PC-3 (cell line): ENCODE measurements at places on chromosomes 7 and 10. TPM values are rescaled to one million over a fixed set of nuclear protein-coding genes. Genes with fewer than 3 reads are reported as not detected.

The CYP26C1 gene
- 0.17 TPM in 1 of 2 replicates, not detected in the other for total RNA-seq

GRCh38 chr7:42574685-42575084 lies 337.2 kb downstream of the C7orf25 start:
- H3K4me1 ChIP-seq, result peaks cover 9% of the 10 kb centered on the region
- no peak overlapping the region for H3K27ac ChIP-seq
- no peaks in the 10 kb centered on the region for H3K36me3 ChIP-seq
- no peaks in the 10 kb centered on the region for H3K27me3 ChIP-seq
- H3K4me3 ChIP-seq, result no peak overlapping the region

GRCh38 chr7:94605031-94605430 lies 50.9 kb downstream of the SGCE start:
- no peaks in the 10 kb centered on the region for H3K27me3 ChIP-seq
- no peaks in the 10 kb centered on the region for H3K4me1 ChIP-seq
- no peak overlapping the region for H3K27ac ChIP-seq

The ICA1 gene
- 1.1 and 3.2 TPM in 2 replicates for total RNA-seq

DNA sequence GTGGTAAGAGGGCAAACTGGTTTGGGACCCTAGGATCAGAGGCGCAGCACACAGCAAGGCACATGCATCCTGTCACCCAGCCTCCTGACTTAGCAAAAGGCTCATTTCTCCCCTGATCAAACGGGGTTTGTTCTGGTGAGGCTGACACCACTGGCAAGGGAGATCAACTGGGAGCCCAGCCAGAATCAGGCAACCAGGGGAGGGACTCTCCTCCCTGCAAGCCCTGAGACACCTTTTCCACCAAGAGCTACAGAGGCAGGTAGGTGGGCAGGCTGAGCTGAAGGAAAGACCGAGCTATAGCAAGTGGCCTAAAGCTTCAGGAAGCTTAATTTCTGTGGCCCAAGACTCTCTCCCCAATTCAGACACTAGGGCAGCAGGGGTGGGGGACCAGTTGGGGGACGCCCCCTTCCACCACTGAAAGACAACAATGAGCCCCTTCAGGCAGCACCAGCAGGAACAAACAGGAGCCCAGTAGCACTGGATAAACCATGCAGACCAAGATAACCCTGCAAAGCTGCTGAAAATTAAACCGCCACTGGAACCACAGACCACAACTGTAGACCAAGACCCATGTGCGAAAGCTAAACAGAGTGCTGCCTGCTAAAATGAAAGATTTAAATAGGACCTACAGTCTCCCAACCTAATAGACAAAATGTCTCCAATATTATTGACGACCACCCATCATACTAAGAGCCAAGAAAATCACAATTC lies 27.1 kb upstream of the SAR1A start:
- peaks cover 8% of the 10 kb centered on the region for H3K4me1 ChIP-seq
- H3K27ac ChIP-seq, result no peak overlapping the region
- DNase-seq, result no peak
- no peaks in the 10 kb centered on the region for H3K27me3 ChIP-seq
- peaks cover 38% of the 10 kb centered on the region for H3K36me3 ChIP-seq
- H3K4me3 ChIP-seq, result no peak overlapping the region

DNA sequence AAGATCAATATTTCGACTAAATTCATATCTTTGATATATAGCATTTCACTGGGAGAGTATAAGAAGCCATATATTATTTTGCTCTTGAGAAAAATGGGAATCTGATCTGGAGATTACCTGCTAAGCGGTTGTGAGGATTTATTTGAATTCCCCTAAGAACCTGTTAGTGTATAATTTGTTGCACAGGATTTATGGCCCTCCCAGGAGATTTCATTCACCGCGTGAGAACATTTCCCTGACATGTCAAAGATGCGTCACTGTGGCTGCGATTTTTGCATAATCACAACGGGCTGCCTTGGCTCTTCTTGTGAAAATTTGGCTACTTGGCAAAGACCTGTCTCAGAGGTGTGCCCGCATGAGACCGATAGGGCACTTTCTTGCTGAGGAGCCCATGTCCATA lies 184.7 kb upstream of the PFKP start:
- no peaks in the 10 kb centered on the region for H3K36me3 ChIP-seq
- no peaks in the 10 kb centered on the region for H3K4me1 ChIP-seq
- H3K27me3 ChIP-seq, result peaks cover 24% of the 10 kb centered on the region; the same call in 1 of the 2 replicates
- no peak overlapping the region for H3K27ac ChIP-seq
- H3K4me3 ChIP-seq, result no peak overlapping the region

- peak; percentile 69 for DNase-seq
- H3K4me3 ChIP-seq, result no peak overlapping the region
- H3K27ac ChIP-seq, result no peak overlapping the region
Observed at GRCh38 chr10:66637273-66638036, 288.4 kb upstream of the LRRTM3 start.

- H3K27ac ChIP-seq, result peak within 1 kb of the TSS; percentile 43
- H3K27me3 ChIP-seq, result no peaks in the 10 kb centered on the region
- peak; percentile 83 for DNase-seq
- no peaks in the 10 kb centered on the region for H3K36me3 ChIP-seq
- peak within 1 kb of the TSS; percentile 85 for H3K4me3 ChIP-seq
Observed at GRCh38 chr10:59709395-59710125, at the start of gene SLC16A9. TSS of gene SLC16A9 (minus strand) at chr10:59709850. CDS start at chr10:59684291, 25,559 bp downstream.

The LBX1 gene
- total RNA-seq, result not detected in 2 replicates

The FOXI2 gene
- total RNA-seq, result not detected in 2 replicates

DNA sequence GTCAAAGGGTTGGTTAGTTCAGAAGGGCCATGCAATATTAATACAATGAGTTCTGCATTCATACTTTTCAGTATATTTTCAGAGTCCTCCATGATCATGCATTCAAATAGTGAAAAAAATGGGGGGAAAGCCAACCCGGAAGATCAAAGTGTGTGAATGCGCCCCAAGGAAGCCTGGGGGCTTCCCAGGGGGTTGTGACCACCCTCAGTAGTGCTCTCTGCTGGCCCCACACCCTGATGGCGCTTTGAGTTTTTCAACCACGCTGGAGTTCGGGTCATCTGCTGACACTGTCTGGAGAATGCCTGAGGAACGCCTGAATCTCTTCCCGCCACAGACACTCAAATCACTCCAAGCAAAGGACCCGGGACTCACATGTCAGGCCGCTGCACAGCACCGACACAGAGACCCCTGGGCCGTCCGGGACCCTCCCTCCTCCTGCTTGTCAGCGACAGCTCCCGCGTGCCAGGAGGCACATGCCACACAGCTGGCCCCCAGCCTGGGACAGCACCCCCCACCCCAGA lies 1.0 kb downstream of the TNS3 start:
- peak overlapping the region; percentile 89 for H3K4me3 ChIP-seq
- no peaks in the 10 kb centered on the region for H3K27me3 ChIP-seq
- H3K27ac ChIP-seq, result peak overlapping the region; percentile 95
- peak; percentile 44 for DNase-seq
- peaks cover 61% of the 10 kb centered on the region for H3K4me1 ChIP-seq

The MRM2 gene
- 42.6 and 42.9 TPM in 2 replicates for total RNA-seq

DNA sequence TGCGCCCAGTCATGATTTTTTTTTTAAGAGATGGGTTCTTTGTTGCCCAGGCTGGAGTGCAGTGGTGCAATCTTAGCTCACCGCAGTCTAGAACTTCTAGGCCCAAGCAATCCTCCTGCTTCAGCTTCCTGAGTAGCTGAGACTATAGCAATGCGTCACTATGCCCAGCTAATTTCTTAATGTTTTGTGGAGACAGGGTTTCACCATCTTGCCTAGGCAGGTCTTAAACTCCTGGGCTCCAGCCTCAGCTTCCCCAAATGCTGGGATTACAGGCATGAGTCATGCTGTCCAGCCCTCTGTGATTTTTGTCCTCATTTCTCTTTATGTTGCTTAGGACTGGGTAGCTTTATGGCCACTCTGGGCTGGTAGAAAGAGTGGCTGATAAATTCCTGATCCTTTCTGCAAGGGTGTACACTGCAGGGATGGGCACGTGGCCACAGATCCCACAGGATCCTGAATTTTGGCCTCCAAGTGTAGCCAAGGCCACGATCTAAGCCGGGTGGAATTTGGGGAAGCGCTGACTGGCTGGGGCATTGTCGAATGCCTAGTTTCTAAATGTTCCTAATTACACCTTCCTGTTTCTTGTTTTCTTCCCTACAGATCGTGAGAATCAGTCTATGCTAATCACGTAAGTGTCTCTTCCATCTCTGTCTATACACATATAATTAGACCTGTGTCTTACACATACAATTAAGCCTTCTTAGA lies 24.1 kb upstream of the MYH16 start:
- no peak for DNase-seq
- no peaks in the 10 kb centered on the region for H3K27me3 ChIP-seq
- H3K4me1 ChIP-seq, result peaks cover 16% of the 10 kb centered on the region
- H3K36me3 ChIP-seq, result no peaks in the 10 kb centered on the region
- no peak overlapping the region for H3K27ac ChIP-seq

- H3K27me3 ChIP-seq, result no peaks in the 10 kb centered on the region
- H3K4me1 ChIP-seq, result peaks cover 12% of the 10 kb centered on the region
- peak overlapping the region; percentile 46 for H3K27ac ChIP-seq
- no peaks in the 10 kb centered on the region for H3K36me3 ChIP-seq
- peak; percentile 52 for DNase-seq
- H3K4me3 ChIP-seq, result peak overlapping the region; percentile 100
Observed at GRCh38 chr7:4774658-4775249, 669 bp upstream of the AP5Z1 start.

DNA sequence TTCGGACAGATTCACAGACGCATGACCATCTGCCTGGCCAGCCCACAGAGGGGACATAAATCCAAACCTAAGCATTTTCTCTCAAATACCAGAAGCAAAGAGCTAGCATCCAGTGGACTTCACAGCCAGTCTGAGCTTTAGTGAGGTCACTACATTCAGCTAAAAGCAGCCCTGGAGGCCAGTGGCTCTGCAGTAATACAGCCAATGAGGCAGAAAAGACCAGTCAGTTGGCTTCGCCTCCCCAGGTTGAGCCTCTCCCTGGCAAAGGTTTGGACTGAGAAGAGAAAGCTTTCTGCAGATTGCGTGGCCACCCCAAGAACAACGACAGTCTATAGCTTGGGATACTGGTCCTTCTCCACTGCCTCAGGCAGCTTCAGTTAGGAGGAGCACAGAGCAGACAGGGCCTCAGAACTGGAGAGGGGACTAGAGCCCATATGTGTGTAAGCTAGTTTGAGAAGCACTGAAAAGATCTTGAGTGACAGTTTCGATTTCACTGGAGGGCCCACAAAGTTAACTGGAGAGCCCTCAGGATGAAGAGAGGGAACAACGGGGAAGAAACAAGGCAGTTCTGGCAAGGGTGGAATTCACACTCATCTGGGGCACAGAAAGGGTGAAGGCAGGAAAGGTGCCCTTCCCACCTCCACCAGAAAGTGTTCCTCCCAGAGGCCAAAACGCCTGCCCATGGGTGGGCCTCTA lies 3.8 kb downstream of the WDR91 start:
- peaks cover 8% of the 10 kb centered on the region; the same call in 1 of the 2 replicates for H3K4me1 ChIP-seq
- H3K4me3 ChIP-seq, result no peak overlapping the region
- no peaks in the 10 kb centered on the region for H3K27me3 ChIP-seq
- no peaks in the 10 kb centered on the region for H3K36me3 ChIP-seq
- H3K27ac ChIP-seq, result no peak overlapping the region

GRCh38 chr10:104130041-104130440 lies 8.1 kb downstream of the SFR1 start:
- no peak overlapping the region for H3K27ac ChIP-seq
- no peaks in the 10 kb centered on the region for H3K27me3 ChIP-seq
- no peaks in the 10 kb centered on the region for H3K36me3 ChIP-seq

- no peak overlapping the region for H3K4me3 ChIP-seq
- H3K27ac ChIP-seq, result no peak overlapping the region
- no peaks in the 10 kb centered on the region for H3K27me3 ChIP-seq
- no peaks in the 10 kb centered on the region for H3K4me1 ChIP-seq
- H3K36me3 ChIP-seq, result peaks cover 13% of the 10 kb centered on the region; the same call in 1 of the 2 replicates
Observed at GRCh38 chr10:97759158-97759887, 12.5 kb downstream of the SFRP5 start.

DNA sequence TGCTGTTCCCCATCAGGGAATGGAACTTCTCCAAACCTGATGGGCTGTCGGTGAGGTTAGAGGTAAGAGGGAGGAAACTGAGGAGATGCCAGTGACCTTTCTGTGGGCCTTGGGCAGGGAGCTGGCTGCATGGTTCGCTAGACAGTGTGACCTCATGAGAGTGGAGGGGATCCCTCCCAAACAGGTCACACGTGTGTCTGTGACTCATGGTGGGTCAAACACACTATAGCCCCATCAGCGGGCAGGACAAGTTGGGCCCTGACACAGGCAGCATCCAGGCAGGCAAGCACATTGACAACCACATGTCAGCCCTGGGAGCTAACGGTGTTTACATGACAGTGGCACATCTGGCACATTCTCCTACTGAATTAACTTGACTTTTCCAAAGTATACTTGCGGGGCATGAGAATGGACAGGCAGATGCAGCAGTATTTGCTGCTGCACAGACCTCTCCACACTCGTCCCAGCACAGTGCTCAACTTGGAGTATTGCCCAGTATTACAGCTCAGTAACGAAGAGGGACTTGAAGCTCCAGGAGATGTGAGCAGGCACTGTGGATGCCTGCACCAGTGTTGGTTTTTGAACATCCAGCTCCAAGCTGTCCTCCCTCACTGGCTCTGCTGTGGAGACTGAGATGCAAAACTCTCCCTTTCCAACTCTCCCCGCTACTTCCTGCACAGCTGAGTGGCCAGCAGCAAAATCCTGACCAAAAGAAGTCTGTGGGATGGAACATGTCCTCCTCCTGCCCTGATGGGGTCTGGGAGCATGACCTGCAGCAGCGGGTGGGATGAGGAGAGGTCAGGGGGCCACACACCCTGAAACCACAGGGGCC lies 199.6 kb downstream of the WDR37 start:
- H3K27me3 ChIP-seq, result no peaks in the 10 kb centered on the region
- DNase-seq, result no peak
- H3K4me3 ChIP-seq, result no peak overlapping the region
- no peak overlapping the region for H3K27ac ChIP-seq

The NXPH1 gene
- total RNA-seq, result not detected in 2 replicates

The BLNK gene
- not detected in 2 replicates for total RNA-seq

The STOX1 gene
- 1.4 and 3.2 TPM in 2 replicates for total RNA-seq

The TFPI2 gene
- total RNA-seq, result 53.1 and 62.6 TPM in 2 replicates

- H3K4me1 ChIP-seq, result peaks cover 12% of the 10 kb centered on the region
- H3K27me3 ChIP-seq, result no peaks in the 10 kb centered on the region
- peak overlapping the region; percentile 77 for H3K4me3 ChIP-seq
- DNase-seq, result peak; percentile 35
- H3K36me3 ChIP-seq, result no peaks in the 10 kb centered on the region
Observed at GRCh38 chr10:13346283-13347042, 1.6 kb downstream of the SEPHS1 start.

The AGAP4 gene
- 6.3 and 11.4 TPM in 2 replicates for total RNA-seq

The PGAM2 gene
- total RNA-seq, result 0.35 and 0.95 TPM in 2 replicates

The FBXL13 gene
- total RNA-seq, result 1.1 TPM in 1 of 2 replicates, not detected in the other

DNA sequence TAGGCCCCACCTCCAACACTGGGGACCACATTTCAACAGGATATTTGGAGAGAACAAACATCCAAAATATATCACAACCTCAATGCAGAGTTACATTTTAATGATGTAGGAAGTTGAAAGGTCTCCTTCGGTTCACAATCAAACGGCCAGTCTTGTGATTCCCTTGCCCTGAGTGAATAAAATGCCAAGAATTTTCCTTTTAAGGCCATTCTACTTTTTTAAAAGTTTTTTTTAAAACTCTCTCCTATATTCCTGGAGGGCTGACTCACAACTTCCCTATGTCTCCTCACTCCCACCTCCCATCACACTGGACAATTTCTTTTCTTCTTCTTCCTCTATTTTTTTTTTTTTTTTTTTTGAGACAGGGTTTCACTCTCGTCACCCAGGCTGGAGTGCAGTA lies 693.6 kb upstream of the AUTS2 start:
- H3K27ac ChIP-seq, result no peak overlapping the region
- no peak overlapping the region for H3K4me3 ChIP-seq
- H3K27me3 ChIP-seq, result no peaks in the 10 kb centered on the region
- no peak for DNase-seq

- H3K36me3 ChIP-seq, result no peaks in the 10 kb centered on the region
- peaks cover 21% of the 10 kb centered on the region for H3K27me3 ChIP-seq
- no peak for DNase-seq
- H3K4me3 ChIP-seq, result peak overlapping the region; percentile 72
- no peak overlapping the region for H3K27ac ChIP-seq
- peaks cover 13% of the 10 kb centered on the region for H3K4me1 ChIP-seq
Observed at GRCh38 chr7:157009778-157010587, 480 bp downstream of the MNX1 start.
